CD4-positive, alpha-beta T cell treated with Interleukin-6 for 4 hours (primary cell): ENCODE measurements at places on chromosomes 12 and 14.

DNA sequence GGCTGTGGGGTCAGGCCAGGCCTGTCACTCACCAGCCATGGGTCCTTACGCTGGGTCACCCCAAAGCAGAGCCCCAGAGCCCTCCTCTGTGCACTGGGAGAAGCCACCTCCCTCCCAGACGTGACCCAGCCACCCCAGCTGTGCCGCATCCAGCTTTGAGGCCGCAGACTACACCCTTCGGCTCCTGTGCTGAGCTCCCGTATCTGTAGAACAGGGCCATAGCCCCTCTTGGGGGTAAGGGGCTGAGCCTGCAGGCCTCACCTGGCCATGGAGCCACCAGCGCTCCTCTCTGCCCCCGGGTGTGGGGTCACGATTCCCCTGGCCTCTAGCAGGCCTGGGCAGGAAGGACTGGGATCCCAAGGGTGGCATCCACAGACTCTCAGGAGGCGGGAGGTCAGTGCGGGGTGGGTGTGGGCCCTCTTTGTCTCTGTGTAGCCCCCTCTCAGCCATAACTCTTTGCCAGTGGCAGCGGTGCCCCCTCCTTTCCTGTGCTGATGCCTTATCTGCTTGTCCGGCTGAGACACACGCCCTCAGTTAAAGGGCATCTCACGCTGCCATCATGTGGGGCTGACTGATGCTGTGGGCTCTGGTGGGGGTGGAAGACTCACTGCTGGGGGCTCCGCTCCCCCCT is 16.3 kb downstream of the ASPG start:
- no peak for DNase-seq

- no peak for DNase-seq
Measured at GRCh38 chr14:58060898-58061297, 91.1 kb downstream of the ARMH4 start.

GRCh38 chr12:93146263-93146939 is 217.3 kb upstream of the EEA1 start:
- no peak for DNase-seq

DNA sequence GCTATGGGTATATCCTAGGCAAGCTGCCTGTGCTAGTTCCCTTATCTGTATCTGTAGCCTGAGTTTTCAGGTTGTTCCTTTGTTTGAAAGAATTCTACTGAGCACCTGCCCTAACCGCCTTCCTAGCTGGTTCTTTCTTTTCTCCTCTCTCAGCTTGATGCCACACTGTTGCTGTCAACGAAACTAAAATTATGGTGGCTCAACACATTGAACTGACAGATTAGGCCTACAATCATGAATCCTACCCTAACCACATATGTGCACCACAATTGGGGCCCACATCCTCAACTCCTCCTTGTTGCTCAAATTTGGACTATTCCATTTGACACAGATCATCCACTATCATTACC is 36.2 kb upstream of the RESF1 start:
- DNase-seq = no peak

GRCh38 chr12:10213168-10214135 is 775 bp downstream of the GABARAPL1 start:
- DNase-seq = peak; percentile 78

DNA sequence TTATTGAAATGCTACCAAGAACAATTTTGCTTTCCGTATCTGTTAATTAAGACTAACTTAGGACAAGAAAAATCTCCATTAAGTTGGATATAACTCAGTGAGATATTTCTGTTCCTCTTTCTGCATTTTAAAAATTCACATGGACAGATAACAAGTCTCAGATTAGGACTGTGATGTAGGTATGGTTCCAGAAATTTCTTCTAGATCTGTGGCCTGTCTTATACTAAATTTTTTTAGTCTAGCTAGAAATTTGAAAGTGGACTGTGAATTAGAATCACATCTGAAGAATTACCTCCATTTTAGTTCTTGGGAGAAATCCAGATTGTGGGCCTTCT is 41.6 kb downstream of the USP15 start:
- no peak for DNase-seq

DNA sequence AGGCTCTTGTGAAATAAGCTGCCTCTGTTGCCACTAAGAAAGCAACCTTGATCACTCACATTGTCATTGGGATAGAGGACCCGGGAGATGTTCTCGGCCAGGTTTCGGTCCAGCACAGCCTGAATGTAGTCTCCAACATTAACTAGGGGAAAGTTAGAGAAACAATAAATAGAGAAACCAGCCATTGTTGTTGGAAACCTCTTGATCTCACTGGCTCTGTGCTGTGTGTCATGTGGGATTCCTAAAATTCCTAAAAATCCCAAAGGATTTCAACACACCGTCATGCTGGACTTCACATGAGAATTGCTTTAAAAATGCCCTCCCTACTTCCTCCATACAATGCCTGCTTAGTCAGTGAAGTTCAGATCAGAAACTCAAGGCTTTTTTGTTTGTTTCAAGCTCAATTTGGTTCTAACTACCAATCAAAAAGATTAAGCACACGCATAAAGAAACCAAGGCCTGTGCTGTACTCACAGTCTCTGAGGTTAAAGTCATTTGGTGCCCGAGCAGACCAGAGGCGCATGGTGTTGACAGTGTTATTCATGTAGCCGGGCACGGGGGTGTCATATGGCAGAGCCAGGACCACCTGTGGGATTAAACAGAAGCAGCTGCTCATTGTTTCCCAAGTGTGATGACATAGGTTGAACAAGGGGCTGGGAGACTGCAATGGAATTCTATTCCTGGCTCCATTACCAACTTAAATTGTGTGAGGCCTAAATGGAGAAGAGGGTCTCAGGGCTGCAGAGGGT is 23.6 kb downstream of the PYGL start:
- no peak for DNase-seq

DNA sequence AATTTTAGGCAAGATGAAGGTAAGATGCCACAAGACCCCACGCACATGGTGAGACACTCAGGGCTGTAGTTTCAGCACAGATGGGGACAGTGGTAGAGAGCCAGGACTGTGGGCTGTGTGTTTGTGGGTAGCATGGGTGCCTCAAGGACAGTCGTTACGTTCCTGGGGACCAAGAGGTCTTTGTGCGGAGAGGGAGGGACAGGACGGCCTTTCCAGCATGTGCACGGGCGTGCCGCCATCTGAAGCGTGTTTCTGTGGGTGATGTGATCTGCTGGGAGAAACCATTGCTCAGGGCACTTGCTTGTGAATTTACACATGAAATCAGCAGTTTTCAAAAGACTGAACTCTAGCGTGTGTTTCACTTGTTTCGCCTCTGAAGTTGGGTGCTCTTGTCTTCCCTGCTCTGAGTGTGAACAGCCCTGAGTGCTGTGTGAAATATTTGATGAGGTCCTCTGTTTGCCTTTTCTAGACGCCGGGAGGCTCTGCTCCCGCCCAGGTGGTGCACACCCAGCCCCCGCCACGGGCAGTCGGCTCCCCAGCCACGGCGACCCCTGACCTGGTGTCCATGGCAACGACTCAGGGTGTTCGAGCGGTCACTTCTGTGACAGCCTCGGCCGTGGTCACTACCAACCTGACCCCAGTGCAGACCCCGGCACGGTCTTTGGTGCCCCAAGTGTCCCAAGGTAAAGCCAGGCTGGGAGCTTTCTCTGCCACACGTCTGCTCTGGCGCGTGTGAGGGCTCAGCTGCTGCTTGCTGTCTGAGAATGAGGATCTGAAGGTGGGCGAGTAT is 82.3 kb downstream of the DDX51 start:
- no peak for DNase-seq

GRCh38 chr14:65585216-65585615 is 172.7 kb downstream of the FUT8 start:
- DNase-seq = no peak
